ENCODE measurements at places on chromosomes 7 and 10. TPM values are rescaled to one million over a fixed set of nuclear protein-coding genes. Genes with fewer than 3 reads are reported as not detected.

The HPS6 gene
- 27.0 TPM for total RNA-seq

The AKR1D1 gene
- total RNA-seq, result 0.18 TPM

The ALOX5 gene
- total RNA-seq, result 0.38 TPM

The PNLIPRP2 gene
- total RNA-seq, result not detected

The ITPRIP gene
- 69.0 TPM for total RNA-seq

The OR6V1 gene
- total RNA-seq, result not detected

The MICALL2 gene
- 28.1 TPM for total RNA-seq

The ELFN1 gene
- total RNA-seq, result 0.38 TPM

The RGR gene
- total RNA-seq, result not detected

The SLC26A4 gene
- 0.19 TPM for total RNA-seq

The LRIT1 gene
- not detected for total RNA-seq

The ERVW-1 gene
- not detected for total RNA-seq

The PAX2 gene
- total RNA-seq, result 0.27 TPM

The SCART1 gene
- 0.17 TPM for total RNA-seq

The HERC4 gene
- 27.9 TPM for total RNA-seq

The MYH16 gene
- 0.32 TPM for total RNA-seq

The GPNMB gene
- 3.4 TPM for total RNA-seq

The ARHGAP22 gene
- 4.7 TPM for total RNA-seq

All from A549 treated with GW870086 at 1 μM for 4 hours (cell line).